ENCODE measurements at places on chromosomes 3 and 15.

DNA sequence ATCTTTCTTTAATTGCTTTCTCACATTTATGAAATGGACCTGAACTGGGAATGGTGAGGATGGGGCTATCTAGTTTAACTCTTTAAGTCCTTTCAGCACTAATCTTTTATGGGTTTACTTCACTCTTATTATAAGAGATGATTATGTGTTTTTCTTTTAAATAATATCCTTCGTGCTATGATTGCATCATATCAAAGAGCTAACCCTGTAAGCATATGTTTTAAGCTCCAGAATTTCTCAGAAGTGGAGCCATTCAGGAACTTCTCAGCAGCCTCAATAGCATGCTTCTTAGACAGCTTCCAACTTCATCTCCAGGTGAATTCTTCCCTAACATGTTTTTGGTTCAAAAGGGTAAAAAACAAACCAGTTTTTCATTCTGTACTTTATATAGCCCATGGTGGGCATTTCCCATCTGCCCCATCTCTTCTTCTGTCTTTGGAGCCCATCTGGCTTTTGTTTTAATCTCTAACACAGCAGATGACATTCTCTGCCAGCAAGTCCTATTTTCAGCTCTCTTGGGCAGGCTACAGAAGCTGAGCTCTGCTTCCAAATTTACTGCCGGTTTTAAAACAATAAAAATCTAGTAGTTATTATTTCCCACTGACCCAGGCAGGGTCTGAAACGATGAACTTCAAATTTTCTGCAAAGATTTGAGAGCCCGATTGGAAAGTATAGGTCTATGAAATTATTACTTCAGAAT, 26.8 kb upstream of the IL1RAP start:
- DNase-seq, result no peak

DNA sequence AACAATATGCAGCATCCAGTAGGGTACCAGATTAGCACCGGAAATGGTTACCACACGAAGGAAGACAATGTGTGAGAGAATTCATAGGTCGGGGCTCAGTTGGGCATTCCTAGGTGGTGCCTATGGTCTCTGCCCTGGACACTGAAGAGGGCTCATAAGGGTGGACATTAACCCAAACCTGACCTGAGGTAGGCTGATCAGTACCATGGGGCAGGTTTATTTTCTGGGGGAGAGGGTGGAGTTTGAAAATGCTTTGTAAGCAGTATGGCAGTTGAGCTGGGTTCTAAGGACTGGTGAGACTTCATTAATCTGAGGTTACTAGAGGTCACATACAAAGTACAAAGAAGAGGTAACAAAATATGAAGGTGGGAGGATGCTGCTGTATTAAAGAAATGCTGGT, 68.4 kb downstream of the RPL22L1 start:
- DNase-seq, result no peak

DNA sequence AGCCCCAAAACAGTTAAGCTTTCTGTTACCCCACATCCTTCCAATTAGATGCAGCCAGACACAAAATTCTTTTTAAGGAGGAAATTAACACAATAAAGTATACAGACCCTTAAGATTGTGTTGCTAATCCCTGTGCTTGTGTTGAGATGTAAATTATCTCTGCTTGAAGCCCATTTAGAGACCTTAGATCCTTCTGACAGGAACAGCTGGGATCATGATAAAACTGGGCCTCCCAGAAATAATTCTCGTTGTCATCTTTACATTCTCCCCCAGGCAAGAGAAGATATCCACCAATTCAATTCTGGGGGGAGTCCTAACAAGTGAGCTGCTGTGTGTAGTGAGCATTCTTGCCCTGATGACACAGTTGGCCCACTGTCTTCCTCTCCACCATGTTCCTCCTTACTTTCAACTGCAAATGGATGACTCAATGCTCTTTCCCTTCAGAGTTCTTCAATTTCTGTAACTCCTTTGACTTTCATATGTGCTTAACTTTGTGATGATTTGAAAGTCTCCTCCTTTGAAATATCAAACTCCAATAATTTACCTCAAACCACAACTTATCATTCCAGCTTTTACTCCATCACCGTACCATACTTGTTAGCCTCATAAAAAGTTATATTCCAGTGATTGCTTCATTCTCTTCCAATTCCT, 186.6 kb downstream of the RAP2B start:
- no peak for DNase-seq

DNA sequence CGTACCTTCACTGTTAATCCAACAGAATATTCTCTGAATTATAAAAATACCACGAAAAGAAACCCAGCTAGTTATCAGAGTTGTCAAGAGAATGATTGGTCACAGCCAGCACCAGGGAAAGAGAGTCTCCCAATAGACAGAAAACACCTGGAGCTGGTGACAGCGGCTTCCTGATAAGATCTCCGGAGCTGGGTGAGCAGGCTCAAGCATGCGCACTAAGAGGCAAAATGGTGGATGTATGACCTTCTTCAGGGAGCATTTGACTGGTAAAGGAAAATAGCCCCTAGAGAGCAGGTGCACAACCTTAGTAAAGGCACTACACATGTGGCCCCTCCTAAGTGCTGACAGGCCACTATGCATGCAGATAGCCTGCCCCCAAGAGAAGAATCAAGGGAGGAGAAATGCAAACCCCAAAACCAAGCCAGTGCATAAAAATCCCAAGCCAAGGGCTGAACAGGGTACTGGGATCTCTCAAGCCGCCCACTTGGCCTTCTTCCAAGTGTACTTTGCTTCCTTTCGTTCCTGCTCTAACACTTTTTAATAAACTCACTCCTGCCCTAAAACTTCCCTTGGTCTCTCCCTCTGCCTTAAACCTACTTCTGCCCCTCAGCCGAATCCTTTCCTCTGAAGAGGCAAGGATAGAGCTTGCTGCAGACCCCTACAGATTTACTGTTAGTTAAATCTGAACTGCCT, 93.2 kb downstream of the UACA start:
- DNase-seq, result no peak

DNA sequence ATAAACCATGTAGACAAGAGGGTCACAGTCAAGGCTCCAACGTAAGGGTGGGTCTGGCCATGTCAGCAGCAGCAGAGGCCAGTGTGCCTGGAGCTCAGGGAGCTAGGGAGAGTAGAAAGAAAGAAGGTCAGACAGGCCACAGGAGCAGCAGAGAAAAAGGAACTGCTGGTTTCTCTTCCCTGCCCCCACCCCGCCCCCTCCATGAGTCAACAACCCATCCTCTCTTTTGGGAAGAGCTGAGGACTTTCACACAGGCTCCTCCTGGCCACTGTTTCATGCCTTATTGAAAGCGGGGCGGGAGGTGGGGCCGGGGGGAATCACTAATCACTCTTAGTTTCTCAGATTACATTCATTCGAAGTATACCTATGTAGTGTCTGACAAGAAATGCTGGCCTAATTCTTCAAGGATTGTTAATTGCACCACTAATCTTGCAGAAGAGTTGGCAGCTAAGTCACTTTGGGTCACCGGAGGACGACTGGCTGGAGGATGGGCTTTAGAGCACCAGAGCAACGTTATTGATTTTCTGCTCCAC, 9.1 kb upstream of the SCG3 start:
- peak; percentile 9 for DNase-seq

DNA sequence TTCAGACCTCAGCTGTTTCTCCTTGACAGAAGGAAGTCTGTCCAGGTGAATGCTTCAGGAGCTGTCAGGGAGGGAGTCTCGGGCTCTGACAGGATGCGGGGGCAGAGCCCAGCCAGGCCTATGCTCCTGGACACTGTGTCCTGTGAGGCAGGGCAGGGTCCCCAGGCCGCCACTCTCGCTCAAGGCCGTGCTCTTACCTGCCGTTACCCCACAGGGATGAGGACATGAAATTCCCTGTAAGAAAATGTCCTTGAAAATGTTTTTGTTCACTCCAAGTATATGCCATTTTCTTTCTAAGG, 63.9 kb downstream of the BOC start:
- DNase-seq, result no peak

DNA sequence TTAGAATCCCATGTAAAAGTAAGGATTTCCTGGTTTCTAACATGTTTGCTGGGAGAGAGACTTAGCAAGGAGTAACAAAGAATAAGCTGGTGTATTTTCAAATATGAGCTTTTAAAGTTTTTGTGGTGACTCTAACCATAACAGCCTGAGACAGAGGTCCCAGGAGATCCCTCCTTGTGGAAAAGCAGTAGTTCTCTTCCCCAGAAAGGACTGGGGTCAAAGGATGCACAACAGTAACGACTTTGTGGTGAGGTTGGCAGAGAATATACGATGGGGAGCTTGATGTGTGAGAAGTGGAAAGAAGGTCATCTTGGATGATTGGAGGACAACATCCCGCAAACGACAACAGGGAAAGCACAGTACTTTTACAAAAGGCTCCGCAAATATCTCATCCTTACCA, 38.2 kb downstream of the ABHD5 start:
- DNase-seq, result no peak

- no peak for DNase-seq
These were observed 81.5 kb downstream of the BTLA start for GRCh38 chr3:112417696-112418318.

DNA sequence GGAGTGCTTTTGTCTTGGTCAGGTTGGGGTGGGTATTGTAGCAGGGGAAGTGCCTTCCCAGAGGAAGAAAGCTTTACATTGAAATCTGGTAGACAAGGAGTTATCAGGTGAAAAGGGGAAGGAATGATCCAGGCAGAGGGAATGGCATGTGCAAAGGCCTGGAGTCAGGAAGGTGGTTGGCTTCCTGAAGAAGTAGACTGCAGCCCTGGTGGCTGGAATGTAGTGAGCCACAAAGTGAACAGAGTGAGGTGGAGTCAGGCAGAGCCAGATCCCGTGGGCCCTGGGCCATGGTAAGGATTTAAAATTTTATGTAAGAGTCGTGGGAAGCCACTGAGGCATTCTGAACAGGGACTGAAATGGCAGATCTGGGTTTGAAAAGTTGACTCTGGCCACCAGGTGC, 58.3 kb downstream of the RAB11A start:
- no peak for DNase-seq

DNA sequence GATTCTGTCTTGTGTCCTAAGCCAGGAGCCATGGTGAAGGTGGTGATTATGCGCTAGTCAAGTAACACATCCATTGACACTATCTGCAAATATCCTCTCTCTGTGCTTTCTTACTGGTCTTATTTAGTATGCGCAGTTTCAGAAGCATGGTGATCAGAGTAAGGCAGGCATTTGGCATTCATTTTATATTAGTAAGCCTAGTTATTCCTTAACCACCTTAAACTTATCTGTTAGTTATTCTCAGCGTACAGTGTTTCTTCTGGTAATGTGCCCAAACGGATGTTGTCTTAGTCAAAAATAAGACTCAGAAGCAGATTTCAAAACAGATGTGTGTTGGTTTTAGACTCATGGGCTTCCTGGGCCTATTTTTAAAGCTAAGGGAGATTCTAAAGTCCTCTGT, 329.2 kb downstream of the GRM7 start:
- no peak for DNase-seq

- no peak for DNase-seq
These were observed 44.3 kb downstream of the TRIM69 start for GRCh38 chr15:44780608-44781007.

Measured in NCI-H187 (cell line).